ENCODE measurements at places on chromosomes 1 and 21. TPM values are rescaled to one million over a fixed set of nuclear protein-coding genes. Genes with fewer than 3 reads are reported as not detected.

GRCh38 chr1:53498555-53499131, 39.4 kb downstream of the DMRTB1 start:
- no peak for DNase-seq

DNA sequence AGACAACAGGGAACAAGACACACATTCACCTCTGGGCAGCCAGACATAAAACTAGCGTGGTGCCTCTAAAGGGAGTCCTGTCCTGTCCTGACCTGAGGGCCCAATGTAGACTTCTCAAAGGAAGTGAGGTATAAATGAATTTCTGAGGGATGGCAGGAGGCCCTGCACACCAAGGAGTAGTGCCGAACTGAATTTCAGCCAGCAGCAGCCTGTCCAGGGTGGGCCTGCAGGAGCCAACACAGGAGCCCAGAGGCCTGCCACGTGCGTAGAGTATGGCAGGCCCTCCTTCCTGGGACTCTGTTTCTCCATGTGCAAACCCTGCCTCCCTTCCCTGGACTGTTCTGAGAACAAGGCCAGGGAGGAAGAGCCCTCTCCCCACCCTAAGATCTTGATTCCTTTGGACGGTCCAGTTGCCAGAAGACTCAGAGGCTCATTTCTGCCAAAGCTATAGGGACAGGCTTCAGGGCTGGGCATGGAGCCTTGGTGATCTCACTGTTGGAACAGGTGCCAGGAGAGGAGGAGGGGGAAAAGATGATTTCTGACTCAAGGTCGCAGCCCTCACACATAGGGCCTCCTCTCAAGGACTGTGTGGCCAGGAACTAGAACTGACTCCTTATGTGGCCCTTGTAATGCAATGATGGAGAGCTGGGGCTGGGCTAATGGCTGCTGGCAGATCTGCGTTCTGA, 1.8 kb upstream of the FABP3 start:
- DNase-seq = peak; percentile 72

GRCh38 chr1:210259561-210259960, 27.0 kb downstream of the SERTAD4 start:
- DNase-seq = no peak

- no peak for DNase-seq
Observed at GRCh38 chr1:244963231-244963826, 99.0 kb upstream of the HNRNPU start.

- DNase-seq = peak; percentile 53
Observed at GRCh38 chr1:225451340-225451739, 23.5 kb upstream of the LBR start.

- DNase-seq = no peak
Observed at GRCh38 chr1:175073061-175073460, 5.4 kb downstream of the TNN start.

The GNL2 gene
- 53.0 TPM for total RNA-seq

The ABCA4 gene
- 1.3 TPM for total RNA-seq

Measured in mesenteric fat pad (tissue), 1 donor.